ENCODE measurements at places on chromosomes 4 and X.

DNA sequence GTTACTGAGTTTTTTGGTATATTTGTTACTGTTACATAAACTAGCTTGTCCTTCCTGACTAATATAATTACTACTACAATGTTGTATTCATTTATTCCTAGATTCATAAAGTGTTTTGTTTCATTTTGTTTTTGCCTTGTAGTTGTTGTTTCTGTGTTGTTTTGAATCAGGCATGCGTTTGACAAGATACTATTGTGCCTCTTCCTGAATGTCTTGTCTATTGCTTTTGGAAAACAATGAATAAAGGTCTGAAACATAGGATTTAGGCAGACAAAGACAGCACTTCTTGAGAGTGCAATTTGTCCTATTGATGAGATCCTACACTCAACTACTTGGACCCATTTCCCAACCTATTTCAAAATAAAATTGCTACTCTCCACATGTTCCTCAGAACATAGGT lies 630.4 kb upstream of the BOD1L1 start:
- DNase-seq, result no peak

DNA sequence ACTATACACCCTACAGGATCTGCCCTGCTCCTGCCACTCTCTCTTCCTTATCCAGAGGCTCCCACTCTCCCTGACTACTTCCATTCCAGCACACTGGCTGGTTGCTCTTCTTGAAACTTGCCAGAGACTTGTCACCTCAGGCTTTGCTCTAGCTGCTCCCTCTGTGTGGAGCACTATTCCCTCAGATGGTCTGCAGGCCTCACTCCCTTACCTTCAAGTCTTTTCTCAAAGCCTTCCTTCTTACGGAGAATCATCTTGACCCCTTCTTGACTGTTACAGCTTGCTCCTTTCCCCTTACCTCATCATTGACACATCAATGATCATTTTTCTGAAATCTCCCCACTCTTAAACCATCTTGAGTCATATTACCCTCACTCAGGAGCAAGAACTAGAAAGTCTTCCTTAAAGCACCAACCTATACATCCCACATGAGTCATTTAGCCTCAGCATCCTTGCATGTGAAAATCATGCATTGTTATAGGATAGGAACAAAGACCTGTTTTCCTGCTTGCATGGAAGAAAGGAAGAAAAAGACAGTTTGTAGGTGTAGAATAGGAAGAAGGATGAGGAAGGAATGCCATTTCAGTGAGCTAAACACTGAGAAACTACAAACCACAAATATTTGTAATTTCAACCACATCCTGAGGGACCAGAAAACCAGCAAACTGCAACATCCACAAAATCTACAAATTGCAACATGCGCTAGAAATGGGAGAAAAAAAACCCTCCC lies 55.7 kb downstream of the ANTXR2 start:
- no peak for DNase-seq

DNA sequence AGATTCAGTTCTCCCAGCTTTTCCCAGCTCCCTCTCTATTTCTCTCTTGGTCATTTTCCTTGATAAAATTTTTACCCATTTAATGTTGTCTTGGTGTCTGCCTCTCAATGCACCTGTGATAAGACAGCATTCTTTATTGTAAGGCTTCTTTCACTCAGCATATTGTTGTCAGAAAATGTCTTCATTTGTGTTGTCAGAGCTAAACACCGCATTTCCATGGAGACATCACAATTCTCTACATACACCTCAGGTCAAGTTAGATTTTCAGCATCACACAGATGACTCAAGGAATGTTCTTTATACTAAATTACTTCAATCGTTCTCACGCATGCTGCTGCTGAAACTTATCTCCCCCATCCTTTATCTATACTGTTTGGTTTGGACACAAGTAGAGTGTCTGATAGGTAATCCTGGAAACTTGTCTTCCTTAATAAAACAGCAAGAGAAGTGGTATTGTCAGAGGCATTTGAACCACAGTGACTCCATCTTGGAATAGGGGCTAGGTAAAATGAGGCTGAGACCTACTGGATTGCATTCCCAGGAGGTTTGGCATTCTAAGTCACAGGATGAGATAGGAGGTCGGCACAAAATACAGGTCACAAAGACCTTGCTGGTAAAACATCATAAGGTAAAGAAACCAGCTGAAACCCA lies 41.3 kb upstream of the EFHC2 start:
- no peak for DNase-seq

GRCh38 chr4:130608121-130608520 lies 1512.2 kb downstream of the C4orf33 start:
- DNase-seq, result no peak

GRCh38 chrX:68186552-68187262 lies 246.6 kb downstream of the OPHN1 start:
- DNase-seq, result no peak

DNA sequence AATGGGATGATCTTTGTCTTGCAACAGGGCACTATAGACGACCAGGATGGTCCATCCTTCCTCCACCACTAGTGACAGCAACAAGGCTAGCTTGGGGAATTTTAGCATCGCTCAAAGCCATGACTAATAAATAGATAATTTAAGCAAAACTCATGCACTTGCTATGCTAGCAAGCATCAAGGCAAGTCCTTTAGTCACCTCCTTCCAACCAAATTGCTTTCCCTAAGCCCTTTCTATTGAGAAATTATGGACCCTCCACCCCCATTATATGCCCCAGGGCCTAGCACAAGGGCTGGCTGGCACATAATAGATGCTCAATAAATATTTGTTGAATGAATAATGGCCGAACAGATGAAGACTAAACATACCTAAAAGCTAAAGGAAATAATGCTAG lies 28.6 kb downstream of the SLC16A2 start:
- DNase-seq, result no peak

DNA sequence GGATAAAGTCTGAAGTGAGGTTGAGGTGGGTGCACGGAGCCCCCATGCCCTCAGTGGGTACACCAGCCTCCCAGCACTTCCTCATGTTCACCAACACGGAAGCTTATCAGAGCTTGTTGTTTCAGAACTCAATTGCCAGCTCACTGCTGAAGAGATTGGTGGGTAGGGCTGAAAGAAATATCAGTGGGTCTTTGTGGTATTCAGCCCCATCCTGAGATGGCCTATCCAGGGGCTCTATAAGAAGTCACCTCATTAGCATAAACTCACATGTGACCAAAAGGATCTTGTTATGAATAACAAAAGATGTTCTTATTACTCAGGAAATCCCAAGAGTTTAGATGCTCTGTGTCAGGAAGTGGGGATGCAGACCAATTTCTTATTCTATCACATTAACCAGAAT lies 177.3 kb downstream of the ARHGAP10 start:
- DNase-seq, result no peak

DNA sequence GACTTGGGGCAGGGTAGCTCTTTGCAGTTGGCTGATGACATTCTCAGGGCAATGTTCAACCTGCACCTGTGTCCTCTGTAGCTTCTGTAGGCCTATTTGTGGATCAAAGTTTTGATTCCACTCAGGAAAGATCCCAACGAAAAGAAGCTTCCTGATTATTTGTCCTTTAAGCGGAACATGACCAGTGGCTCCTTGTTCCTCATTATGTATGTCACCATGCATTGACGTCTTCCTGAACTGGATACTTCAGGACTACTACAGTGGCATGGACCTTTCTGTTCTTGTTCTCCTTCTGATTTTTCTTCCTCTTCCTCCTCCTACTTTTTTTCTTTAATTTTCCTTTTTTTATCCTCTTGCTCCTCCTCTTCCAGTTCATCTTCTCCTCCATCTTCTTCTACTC lies 62.4 kb downstream of the NBDY start:
- no peak for DNase-seq

DNA sequence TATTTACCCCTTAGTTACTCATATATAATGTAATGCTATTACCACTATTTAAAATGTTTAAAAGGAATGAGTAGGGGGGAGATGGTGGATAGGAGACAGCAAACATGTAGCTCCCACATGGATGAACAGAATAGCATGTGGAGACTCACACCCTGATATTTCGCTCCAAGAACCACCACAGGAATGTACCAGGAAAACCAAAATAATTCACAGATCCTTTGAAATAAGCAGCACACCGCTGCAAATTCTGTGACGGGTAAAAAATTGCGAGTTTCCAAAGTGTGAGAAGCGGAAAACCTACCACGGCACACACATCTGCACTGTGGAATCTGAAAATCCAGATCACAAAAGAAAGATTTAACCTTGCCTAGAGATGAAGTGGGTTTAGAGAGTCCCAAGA lies 428.2 kb downstream of the TLL1 start:
- no peak for DNase-seq

GRCh38 chrX:132088864-132089263 lies 39.0 kb downstream of the FRMD7 start:
- DNase-seq, result no peak

DNA sequence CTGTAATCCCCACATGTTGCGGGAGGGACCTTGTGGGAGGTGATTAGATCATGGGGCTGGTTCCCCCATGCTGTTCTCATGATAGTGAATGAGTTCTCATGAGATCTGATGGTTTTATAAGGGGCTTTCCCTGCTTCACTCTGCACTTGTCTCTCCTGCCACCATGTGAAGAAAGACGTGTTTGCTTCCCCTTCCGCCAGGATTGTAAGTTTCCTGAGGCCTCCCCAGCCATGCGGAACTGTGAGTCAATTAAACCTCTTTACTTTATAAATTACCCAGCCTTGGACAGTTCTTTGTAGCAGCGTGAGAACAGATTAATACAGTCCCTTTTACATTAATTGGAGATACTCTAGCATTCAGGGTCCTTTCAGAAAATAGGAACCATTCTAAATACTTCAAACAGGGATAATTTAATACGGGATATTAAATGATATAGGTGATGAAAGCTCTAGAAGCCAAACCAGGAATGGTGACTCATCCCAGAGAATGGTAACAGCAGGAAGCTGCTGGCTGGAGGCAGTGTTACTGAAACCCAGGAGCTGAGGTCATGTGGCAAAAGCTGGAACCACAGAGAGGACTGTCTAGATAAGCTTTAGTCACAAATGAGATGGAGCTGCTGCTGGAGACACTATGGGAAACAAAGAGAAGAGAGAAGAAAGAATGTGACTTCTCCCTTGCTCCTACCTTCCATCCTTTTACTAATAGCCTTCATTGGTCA lies 57.3 kb downstream of the GSTCD start:
- no peak for DNase-seq

- DNase-seq, result no peak
Measured at GRCh38 chrX:130014356-130014755, 31.9 kb downstream of the BCORL1 start.

All from activated CD4-positive, alpha-beta T cell treated with anti-CD3 and anti-CD28 coated beads for 4 hours (primary cell).